ENCODE measurements at places on chromosomes 12 and 14.

DNA sequence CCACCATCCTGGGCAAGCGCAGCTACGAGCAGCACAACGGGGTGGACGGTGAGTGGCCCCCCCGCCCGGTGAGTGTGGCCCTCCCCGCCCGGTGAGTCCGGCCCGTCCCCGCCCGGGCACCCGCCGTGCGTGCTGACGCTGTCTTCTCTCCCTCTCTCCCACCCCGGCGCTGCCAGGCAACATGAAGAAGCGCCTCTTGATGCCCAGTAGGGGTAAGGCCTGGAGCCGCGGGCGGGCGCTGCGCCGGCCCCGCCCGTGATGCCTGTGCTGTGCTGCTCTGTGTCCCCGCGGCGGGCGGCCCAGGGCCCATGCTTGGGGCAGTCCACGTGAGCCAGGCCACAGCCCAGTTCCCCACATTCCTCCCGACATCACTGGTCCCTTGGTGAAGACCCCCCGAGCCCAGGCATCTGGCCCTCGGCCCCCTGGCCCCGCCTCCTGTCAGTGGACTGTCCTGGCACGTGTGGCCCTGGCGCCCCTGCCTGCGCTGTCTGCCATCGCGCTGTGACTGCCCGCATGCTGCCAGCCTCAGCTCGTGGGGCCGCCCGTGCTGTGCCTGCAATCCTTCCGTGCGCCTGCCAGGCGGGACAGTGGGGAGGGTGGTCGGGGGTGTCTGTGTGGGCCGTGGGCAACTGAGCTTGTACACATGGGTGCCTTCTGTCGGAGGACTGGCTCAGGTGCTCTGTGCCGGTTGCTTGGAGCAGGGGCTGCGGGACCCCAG, 7.9 kb upstream of the CRIP2 start:
- no peak for DNase-seq

DNA sequence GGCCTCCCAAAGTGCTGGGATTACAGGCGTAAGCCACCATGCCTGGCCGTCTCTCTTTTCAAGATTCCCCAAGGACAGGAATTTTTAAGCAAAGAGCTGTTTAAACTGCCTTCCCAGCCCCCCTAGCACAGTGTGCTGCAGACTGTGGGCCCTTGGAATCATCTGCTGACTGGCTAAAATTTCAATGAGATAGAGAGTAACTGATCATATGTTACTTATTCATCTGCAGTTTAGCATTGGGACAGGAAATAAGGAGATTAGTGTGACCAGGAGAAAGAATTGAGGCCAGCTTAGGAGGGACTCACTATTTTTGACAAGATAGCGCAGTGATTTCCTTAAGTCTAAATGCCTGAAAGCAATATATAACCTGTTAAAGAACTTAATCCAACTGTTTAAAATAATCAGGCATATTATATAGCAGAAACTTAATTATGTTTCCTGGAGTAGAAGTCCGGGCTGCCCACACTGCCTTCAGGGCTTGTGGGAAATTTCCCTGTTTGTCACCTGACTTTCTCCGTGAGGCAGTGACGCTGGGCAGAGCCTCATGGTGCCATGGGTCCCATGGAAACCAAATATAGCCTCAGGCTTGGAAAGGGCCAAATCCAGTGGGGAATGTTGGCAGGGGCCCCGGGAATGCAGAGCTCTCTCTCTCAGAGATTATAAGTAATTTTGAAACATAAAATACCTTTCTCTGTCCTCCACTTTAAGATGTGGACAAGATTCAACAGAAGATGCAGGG, 22.8 kb upstream of the CEBPE start:
- no peak for DNase-seq

- no peak for DNase-seq
Measured at GRCh38 chr12:22380031-22380430, 45.5 kb upstream of the ST8SIA1 start.

DNA sequence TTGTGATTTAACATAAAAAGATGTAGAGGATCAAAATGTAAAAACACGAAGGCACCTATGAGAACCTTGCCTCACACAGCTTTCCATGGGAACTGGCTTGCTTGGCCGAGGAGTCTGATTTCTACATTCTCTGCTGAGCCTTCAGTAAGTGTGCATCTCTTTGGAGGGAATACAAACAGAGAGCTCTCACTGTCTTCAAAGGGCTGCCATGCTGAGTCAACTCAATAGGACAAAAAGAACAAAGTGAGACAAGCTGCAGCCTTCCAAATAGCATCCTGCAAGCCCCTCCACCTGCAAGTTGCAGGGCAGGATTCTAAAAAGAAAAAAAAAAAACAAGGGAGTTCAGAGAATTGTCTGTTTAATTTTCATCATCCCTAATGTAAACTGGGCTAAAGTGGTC, 411.9 kb downstream of the NELL2 start:
- no peak for DNase-seq

GRCh38 chr14:55749946-55750345, 169.9 kb downstream of the KTN1 start:
- DNase-seq = no peak

GRCh38 chr12:47715393-47715876, 9.6 kb upstream of the RPAP3 start:
- DNase-seq = peak; percentile 78

DNA sequence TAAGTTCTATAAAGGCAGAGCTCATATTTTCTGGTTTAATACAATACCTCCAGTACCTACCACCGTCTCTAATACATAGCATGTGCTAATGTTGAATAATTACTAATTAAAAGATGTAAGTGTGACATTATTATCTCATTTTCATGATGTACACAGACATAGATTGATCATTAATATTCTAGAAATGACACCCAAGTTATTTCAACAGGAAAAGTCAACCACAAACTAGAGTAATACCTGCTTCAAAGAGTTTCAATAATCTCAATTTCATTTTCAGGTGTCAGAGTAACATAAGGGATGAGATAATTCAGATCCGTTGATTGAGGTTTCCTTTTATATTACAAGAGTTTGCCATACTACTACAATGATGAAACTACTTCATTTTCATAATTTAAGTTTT, 388.9 kb downstream of the SOX5 start:
- no peak for DNase-seq

DNA sequence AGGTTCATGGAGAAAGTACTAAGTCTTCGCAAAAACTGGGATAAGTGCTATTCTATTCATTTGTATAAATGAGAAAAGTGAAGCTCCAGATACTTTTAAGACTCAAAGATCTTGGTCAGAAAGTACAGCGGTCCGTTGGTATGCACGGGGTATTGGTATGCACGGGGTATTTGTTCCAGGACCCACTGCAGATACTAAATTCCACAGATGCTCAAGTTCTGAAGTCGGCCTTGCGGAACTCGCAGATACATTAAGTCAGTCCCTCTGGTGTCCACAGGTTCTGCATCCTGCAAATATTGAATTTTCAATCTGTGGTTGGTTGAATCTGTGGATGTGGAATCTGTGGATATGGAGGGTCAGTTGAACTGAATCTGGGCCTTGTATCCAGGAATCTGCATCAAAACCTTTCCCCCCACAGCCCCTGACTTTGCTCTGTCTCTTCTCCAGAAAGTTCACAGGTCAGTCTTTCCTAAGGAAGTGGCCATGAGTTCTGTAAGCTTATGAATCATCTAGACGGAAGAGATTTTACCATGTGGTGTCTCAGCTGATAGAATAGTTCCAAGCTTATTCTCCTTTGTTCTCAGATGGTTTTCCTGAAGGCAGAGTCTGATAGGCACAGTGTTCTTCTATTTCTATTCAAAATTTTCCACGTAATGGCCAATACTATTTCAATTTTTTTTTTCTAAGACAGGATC, 274.7 kb downstream of the NEDD1 start:
- DNase-seq = no peak

- DNase-seq = no peak
Measured at GRCh38 chr14:79605849-79606248, 605.5 kb downstream of the DIO2 start.

DNA sequence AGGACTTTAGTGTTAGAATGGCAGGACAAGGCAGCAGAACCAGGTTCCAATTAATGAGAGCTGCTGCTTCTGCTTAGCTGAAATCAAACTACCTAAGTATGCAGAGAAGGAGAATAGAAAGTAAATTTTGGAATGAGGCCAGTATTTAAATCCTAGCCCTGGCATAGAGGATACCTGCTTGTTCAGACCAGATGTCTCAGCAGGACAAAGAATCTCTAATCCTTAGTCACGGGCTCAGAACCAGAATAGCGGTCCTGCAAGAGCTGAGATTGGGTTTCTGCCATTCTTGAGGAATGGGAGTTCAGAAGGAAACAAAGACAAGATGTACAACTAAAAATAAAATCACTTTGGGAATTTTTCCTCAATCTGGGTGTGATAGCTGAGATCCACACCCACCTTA, 550.8 kb upstream of the TMEM132C start:
- no peak for DNase-seq

GRCh38 chr12:19095756-19096480, 33.6 kb upstream of the PLEKHA5 start:
- no peak for DNase-seq

- DNase-seq = no peak
Measured at GRCh38 chr14:63418020-63418419, 99.3 kb upstream of the GPHB5 start.

DNA sequence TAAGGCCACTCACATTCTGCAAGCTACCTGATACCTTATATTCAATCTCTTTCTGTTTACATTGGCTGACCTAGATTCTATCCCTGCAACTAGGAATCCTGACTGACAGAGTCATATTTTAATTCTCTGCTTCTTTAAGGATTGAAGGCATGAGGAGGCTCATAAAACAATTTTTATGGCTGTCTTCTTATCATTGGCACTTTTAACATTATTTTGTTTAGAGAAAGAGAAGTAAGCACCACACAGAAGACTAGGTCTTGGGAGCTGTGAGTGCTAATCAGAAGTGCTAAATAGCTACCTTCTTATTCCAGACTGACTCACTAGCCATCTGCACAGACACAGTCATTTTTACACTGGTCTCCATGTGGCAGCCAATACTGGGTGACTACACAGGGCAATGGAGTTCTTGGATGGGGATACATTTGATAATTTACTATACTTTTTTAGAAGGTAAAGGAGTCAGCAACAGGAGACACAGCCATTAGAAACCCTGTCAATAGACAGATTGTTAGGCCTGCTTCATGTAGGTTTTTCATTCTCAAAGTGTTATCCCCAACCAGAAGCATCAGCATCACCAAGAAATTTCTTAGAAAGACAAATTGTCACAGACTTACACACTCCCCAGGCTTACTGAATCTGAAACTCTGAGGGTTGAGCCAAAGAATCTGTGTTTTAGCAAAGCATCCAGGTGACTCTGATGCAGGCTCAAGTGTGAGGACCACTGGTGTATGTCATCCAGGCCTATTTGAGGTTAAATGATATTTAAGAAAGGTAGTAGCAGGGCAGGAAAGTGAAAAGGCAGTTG, 214.1 kb downstream of the DUSP6 start:
- DNase-seq = peak; percentile 82

GRCh38 chr14:33556382-33557121, 394.3 kb downstream of the EGLN3 start:
- no peak for DNase-seq

DNA sequence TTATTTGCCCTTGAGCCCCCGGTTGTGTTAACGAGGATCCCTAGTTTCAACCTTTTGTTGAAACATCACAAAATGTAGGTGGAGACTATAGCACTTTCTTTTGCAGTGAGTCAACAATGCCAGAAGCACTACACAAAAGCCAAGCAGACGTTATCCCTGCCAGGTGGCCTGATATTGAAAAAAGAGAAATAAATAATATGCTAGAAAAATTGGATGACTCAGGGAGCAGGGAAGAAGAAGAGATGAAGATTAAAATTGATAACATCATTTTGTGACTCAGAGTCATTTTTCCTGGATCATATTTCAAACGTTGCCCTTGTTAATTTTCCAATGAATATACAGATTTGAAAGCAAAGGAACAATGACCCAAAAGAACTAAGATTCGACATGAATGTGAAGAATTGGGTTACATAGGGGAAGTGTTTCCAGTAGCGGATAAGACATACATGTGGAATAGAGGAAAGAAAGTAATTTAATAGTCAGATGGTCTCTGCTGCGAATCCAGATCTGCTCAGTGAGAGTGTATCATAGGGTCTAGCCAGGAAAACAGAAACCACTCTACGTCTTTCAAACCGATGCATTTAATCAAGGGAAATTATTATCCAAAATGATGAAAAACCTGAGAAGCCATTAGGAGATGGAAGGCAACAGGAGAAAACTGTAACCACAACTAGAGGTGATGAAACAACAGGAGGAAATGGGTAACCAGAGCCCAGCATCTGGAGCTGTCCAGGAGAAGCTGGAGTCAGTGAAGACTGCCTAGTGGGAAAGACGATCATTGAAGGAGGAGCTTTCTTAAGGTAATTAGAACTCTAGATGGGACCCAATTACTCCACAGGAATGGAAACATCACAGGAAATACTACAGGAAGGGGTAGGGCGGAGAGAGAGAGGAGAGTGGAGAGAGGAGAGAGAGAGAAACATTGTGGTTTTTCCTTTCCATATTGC, 57.9 kb downstream of the RERG start:
- no peak for DNase-seq

GRCh38 chr12:2834581-2835491, at the start of gene NRIP2:
Gene NRIP2 (minus strand): TSS chr12:2835035. CDS start chr12:2834983, 52 bp downstream.
- no peak for DNase-seq

DNA sequence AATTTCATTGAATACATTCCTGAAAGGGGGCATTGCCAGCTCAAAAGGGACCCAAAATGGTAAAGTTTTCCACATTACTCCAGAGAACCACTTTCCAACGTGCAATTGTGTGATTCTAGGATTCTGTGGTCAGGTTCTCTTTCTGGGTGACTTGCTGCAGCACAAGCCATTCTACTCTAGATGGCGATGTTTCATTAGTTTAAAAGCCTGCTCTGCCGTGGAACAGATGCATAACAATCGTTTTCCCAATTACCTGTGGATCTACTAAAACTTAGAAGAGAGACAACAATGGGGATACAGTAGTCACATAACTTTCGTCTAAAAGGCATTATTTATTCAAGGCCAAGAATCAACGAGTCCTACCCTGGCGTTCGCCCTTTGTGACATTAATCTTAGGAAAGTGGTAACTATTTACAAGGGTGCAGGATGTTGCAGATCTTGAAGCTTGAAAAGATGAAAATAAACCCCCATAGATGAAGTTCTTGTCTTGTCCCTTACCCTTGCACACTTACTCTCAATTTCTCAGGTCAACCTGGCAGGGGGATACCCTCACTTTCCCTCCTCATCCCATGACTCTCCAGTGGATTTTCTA, 400.9 kb downstream of the SNAPC1 start:
- DNase-seq = peak; percentile 22

DNA sequence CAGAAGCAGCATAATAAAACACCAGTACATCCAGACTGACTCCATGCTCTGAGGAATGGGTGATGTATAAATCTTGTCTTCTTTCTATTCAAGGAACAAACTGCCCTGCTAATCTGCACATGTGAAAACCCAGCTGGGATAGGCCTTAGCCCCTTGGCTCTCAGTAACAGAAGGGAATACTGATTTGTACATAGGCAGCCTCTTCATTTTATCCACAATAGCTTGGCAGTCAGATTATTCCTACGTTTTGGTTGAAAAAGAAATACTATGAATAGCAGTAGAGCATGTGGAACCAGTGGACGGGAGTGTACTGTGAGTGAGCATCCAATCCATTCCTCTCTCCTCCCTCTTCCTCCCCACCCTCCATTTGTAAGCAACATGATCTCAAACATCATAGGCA, 113.5 kb upstream of the ARHGAP5 start:
- DNase-seq = no peak

All from activated CD4-positive, alpha-beta T cell treated with anti-CD3 and anti-CD28 coated beads, Interleukin-2, Interleukin-4, amounts not matched to agents 100 ng/mL and 50 ng/mL, durations not matched to agents 16 hours and 8 hours (primary cell).